ENCODE measurements at places on chromosomes 2 and 18.

- DNase-seq: no peak
Measured at GRCh38 chr18:32624182-32624723, 148.6 kb downstream of the KLHL14 start.

- no peak for DNase-seq
Measured at GRCh38 chr2:136325844-136326331, 207.9 kb upstream of the CXCR4 start.

- DNase-seq: no peak
Measured at GRCh38 chr2:224687156-224687555, 29.0 kb downstream of the CCDC195 start.

GRCh38 chr2:207782238-207783030, 12.7 kb upstream of the FZD5 start:
- no peak for DNase-seq

GRCh38 chr2:233404222-233404621, 49.9 kb downstream of the DGKD start:
- DNase-seq: peak; percentile 38

DNA sequence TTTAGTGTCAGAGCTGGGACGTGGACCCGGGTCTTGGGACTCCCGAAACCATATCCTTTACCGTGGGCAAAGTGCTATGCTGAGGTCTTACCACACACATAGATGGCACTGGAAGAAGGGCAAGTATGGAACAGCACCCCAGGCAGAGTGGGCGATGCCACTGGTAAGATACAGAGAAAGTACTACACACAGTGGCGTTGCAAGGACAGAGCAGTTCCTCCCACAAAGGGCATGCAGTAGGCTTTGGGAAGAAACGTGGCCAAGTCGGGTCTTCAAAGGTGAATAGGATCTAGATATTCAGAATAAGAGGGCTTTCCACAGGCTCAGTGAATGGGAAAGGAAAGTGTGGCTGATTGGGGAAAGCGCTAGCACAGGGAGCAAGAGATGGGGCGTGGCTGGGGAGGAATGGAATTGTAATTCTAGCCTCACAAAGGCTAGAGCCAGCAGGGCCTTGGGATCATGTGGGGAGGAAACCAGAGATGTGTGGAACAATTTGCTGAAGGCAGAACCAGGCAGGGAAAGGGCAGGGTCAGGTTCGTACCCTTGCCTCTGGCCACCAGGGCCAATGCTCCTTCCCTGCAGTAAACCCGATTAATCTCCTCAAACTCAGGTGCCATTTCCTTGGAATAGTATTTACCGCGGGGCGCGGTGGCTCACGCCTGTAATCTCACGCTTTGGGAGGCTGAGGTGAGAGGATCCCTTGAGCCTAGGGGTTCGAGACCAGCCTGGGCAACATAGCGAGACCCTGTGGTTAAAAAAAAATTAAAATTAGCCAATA, 36.0 kb downstream of the PCBP1 start:
- peak; percentile 73 for DNase-seq

DNA sequence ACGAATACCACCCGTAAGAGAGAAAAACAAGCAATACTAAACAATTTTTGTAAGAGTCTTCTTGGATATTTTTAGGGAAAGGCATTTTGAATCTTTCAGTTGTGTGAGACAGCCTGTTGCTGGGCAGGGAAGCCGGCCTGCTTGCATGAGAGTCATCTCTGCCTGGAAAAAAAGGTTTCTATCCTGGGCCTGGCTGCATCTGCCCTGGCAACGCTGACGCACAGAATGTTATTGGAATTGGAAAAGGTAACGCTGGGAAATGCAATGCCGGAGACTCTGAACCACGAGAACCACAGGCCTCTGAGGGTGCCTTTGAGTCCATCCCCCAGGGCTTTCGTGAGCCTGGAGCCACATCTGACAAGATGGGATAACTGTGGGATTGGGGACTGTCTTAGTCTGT, 17.9 kb upstream of the NPAS2 start:
- DNase-seq: no peak

DNA sequence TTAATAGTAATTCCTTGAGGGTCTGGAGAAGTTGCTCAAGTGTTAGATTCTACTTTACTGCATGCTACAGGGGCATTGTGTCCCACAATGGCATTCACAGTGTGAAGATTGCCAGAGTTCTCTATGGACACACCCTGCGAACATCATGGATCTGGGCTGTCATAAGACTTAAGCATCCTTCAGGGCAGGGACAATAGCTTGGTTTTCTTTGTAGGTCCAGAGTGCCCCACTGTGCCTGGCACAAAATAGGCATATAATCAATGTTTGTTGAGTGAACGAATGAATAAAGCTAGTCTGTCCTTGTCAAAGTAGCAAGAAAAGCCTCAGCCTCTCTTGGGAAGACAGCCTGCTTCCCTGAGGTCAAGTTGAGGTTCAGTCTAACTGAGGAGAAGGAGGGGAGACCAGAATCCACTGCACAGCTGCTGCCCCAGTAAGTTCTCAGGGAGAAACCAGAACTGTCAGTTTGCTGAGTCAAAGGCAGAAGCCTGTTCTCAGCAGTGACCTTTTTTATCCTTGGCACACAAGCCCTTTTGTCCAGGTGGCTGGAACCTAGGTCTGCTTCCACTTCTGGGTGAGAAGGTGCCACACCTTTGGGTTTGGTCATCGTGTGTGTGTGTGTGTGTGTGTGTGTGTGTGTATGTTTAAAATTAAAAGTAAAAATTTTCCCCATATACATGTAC, 15.0 kb downstream of the INPP4A start:
- DNase-seq: no peak

- DNase-seq: peak; percentile 63
Measured at GRCh38 chr2:201999279-201999678, 34.4 kb upstream of the FZD7 start.

DNA sequence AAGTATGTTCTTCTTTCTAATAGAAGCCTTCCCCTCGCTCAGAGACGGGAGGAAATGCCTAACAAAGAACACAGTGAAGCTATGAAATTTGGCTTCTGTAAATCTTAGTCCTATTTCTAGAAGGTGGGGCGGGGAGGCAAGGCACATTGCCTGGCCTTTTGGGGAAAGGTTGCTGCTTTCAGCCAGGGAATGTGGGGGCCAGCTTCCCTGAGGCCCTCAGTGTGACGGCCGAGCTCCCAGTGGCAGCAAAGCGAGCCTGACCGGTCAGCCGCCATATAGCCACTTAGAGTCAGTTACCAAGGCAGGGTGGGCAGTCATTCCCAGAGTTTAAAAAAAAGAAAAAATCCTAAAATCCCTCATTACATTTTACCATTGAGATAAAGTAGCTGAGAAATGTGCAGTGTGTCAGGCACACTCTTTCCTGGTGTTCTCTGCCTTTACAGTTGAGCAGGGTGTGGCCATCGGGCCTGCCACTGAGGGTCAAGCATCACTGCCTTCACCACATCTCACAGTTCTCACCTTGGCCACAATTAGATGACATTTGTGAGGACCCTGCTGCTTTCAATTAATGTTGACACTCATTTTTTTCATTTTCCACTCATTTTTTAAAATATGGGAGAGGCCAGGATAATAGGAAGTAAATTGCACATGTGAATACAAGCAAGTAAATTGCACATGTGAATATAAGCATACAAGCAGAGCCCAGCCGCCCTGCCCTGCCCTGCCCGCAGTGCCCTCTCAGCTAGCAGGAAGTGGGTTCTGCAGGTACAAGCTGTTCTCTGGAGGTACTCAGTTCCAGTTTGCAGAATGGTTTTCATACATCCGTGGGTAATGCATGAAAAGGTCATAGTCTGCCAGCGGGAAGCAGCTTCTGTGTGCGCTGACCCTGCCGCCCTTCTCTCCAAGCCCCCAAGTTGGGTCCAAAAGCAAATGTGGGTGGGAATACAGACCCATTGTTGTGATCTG, 76.9 kb downstream of the WDSUB1 start:
- no peak for DNase-seq

DNA sequence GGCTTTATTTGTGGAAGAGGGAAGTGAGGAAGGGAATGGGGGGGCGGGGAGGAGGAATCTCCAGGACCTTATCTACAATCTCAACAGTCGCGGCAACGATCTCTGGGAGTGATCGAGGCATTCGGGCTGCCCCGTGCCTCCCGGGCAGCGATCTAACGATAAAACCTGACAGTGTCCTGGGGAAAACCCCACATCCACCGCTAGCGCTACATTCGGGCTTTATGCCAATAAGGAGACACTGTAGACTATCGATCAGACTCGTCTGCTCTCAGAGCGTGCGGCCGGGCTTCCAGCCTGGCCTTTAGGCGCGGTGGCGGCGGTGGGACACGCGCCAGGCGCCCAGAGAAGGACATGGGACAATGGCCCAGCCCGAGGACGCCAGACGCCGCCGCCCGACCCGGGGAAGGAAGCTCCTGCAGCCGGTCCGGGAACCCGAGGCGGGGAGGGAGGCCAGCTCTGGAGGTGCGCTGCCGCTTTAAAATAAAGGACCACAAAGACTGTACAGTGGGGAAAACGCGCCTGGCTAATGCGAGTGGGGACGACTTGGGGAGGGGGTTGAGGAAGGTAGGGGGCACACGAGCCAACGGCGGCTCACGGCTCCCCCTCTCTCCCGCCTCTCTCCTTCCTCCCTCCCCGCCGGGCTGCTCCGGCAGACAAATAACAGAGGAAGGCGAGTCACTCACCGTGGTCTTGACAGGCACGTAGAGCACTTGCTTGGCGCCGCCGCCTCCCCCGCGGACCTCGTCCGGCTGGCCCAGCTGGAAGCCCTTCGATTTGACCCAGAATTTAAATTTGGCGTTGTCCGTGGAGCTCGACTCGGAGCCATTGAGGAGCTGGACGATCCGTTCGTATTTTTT, 2.2 kb downstream of the NOL4 start:
- peak; percentile 5 for DNase-seq

DNA sequence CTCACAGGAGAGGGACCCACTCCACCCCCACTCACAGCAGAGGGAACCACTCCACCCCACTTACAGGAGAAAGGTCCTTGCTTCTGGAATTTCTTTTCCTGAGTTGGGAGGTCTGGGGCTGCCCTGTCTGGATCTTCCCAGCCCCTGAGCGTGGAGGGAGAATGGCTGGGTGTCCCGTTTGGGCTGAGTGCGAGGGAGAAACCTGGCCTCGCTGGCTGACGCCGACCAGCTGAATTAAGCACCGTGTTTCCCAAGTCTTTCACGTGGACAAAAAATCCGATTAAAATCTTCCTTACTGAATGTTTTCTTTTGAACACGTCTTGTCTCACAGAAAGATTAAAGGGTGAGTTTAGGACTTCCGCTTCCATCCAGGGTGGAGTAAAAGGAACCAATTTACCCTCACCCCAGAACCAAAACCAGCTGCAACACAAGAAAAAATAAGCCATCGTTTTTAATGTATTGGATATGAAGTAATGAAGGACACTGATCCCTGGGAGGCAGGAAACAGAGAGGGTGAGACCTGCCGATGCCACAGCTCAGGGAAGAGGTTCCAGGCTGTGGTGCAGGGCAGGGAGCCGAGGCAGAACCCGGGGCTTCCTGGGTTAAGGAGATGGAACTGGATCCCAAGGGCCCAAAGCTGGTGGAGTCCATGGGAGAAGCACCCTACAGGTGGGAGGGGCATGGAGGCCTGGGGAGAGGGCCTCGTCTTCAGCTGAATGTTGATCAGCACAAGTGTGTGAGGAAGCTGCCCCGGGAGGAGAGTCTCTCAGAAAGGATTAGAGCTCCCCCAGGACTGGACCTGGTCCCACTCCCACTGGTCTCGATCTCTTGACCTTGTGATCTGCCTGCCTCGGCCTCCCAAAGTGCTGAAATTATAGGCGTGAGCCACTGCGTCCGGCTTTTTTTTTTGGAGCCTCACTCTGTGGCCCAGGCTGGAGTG, 60.3 kb downstream of the RTP5 start:
- no peak for DNase-seq

- DNase-seq: no peak
Measured at GRCh38 chr2:54597153-54597848, 126.2 kb upstream of the EML6 start.

DNA sequence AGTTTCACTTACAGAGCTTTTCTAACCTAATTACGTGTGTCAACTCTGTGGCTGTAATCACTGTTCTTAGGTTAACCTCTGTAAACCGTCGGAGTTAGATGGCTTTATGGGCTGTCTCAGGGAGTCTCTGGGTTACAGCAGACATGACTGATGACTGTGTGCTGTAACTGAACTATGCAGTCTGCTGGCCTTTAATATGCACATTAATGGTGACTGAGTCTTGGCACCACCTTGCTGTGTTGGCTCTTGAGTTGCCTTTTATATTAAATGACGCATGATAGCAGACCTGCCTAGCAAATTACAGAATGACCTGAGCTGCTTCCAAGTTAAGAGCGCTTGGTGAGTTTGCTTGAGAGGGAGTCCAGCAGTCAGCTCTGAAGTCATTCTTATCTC, 90.1 kb downstream of the ACKR3 start:
- peak; percentile 16 for DNase-seq

DNA sequence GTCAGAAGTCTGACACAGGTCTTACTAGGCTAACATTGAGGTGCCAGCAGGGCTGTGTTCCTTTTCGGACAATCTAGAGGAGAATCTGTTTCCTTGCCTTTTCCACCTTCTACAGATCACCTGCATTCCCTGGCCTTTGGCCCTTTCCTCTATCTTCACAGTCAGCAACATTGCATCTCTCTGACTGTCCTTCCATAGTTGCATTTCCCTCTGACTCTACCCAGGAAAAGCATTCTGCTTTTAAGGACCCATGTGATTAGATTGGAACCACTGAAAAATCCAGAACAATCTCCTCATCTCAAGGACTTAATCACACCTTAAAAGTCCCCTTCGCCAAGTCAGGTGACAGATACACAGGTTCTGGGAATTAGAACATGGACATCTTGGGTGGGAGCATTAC, 181.5 kb downstream of the SLC8A1 start:
- no peak for DNase-seq

DNA sequence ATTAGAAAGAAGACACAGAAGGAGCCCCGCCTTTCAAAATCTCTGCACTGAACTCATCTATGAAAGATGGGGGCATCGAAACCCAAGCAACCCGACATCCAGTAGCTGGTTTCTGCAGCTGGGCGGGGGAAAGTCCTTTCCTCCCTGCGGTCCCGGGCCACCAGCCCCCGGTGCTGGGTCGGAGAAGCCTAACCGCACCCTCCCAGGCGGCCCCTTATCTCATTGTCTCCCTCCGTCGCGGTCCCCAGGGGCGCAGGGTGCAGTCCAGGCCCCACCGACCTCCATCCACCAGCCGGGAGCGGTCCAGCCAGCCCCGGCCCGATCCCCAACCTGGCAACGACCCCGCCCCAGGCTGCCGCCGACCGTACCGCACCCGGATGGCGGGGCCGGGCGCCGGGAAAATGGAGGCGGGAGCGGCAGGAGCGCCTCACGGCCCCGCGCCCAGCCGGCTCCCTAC, 452 bp downstream of the RAPH1 start:
- DNase-seq: peak; percentile 17

DNA sequence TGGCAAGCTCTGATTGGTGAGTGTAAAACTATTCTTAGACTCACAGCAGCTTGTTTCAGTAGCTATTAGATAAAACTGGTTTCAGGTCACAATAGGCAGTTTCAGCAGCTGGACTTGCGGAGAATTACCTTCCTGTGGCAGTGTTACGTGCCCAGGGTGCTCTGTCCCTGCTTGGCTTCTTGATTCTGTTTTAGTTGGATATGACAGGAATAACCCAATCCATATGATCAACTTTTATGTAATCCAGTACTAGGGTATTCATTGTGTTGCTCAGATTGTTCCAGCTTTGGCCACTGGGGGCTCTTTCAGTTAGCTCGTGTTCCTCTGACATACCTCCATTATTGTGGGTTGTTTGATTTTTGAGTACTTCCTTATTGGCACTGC, 43.1 kb downstream of the INPP4A start:
- peak; percentile 14 for DNase-seq

- no peak for DNase-seq
Measured at GRCh38 chr18:37392648-37393047, 172.9 kb downstream of the CELF4 start.

All from fibroblast of skin of back (primary cell).